ENCODE measurements at places on chromosomes 4 and X.

DNA sequence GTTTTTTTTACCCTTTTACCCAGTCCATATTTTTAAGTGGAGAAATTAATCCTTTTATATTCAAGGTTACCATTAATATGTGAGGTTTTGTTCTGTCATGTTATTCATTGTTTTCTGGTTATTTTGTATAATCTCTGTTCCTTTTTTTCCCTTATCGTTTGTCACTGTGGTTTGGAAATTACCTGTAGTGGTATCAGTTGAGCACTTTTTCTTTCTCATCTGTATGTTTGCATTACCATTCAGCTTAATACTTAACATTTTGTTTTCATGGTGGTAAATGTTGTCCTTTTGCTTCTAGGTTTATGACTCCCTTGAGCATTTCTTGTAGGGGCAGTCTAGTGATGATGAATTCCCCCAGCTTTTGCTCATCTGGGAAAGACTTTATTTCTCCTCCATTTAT lies 6.6 kb downstream of the ETDC start:
- H3K36me3 ChIP-seq: peaks cover 60% of the 10 kb centered on the region
- no peak for DNase-seq
- no peak overlapping the region for H3K27ac ChIP-seq
- no peaks in the 10 kb centered on the region for H3K4me1 ChIP-seq
- no peak overlapping the region for H3K4me3 ChIP-seq
- no peaks in the 10 kb centered on the region for H3K27me3 ChIP-seq

DNA sequence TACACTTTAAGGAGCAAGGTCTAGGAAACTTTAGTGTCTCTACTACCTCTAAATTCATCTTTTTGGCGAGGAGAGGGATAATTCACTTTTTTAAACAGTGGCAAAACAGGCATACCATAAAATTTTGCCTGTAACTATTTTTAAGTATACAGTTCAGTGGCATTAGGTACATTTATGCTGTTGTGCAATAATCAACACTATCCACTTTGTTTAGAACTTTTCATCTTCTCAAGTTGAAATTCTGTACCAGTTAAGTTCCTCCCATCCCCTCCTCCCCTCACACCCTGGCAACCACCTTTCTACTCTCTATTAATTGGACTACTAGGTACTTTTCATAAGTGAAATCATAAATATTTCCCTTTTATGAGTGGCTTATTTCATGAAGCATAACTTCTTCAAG lies 31.4 kb downstream of the NUP54 start:
- peaks cover 84% of the 10 kb centered on the region for H3K36me3 ChIP-seq
- H3K4me3 ChIP-seq: no peak overlapping the region
- no peaks in the 10 kb centered on the region for H3K4me1 ChIP-seq

- H3K36me3 ChIP-seq: peaks cover 21% of the 10 kb centered on the region
- DNase-seq: no peak
- H3K4me1 ChIP-seq: no peaks in the 10 kb centered on the region
Measured at GRCh38 chr4:123093236-123093635, 170.8 kb upstream of the NUDT6 start.

DNA sequence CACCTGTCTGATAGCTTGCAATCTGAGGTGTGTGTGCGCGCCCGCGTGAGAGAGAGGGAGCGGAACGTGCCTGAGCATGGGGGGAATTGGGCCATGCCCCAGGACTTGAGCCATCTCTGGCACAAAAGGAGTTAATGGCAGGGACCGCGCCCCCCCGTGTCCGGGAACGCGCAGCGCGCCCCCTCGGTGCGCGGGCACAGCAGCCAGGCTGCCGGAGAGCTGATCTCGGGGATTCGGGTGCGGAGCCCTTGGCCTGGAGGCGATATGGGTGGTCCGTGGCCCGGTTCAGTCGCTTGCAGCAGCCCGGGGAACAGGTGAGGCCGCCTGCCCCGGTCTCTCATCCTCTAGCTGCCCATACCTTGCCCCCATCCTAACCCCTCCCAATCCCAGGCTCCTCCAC lies at the start of gene NLGN3:
NLGN3 (plus strand) TSS at position 191 of the 400 bp plus-strand sequence. CDS start 2,909 bp downstream, outside the sequence.
- peaks cover 10% of the 10 kb centered on the region for H3K36me3 ChIP-seq
- no peaks in the 10 kb centered on the region for H3K27me3 ChIP-seq
- H3K4me3 ChIP-seq: peak within 1 kb of the TSS; percentile 85
- H3K27ac ChIP-seq: no peak within 1 kb of the TSS
- H3K4me1 ChIP-seq: no peaks in the 10 kb centered on the region

GRCh38 chr4:88177983-88178625 lies 19.7 kb upstream of the ABCG2 start:
- H3K4me3 ChIP-seq: no peak overlapping the region
- no peak overlapping the region for H3K27ac ChIP-seq
- DNase-seq: peak; percentile 95
- H3K27me3 ChIP-seq: no peaks in the 10 kb centered on the region

Data from H9 (cell line).